ENCODE measurements at places on chromosomes 5 and 9. TPM values are rescaled to one million over a fixed set of nuclear protein-coding genes. Genes with fewer than 3 reads are reported as not detected.

Gene FOXD4L6
- not detected for total RNA-seq

Gene TIMD4
- total RNA-seq = not detected

DNA sequence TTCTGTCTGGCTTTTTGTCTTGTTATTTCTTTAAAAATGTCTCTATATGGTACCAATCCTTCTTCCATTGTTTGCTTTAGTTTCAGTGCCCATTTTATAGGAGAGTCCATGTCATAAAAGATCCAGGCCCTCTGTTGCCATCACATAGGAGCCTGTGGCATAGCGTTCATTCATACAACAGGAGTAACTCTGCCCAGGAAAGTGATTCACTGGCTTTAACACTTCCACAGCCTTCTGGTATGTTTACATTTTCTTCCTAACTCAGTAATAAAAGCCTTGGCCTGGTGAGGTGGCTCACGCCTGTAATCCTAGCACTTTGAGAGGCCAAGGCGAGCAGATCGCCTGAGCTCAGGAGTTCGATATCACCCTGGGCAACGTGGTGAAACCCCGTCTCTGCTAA is 519.3 kb upstream of the PTGER4 start:
- DNase-seq = no peak

- DNase-seq = no peak
Measured at GRCh38 chr9:19700699-19701098, 88.1 kb downstream of the SLC24A2 start.

DNA sequence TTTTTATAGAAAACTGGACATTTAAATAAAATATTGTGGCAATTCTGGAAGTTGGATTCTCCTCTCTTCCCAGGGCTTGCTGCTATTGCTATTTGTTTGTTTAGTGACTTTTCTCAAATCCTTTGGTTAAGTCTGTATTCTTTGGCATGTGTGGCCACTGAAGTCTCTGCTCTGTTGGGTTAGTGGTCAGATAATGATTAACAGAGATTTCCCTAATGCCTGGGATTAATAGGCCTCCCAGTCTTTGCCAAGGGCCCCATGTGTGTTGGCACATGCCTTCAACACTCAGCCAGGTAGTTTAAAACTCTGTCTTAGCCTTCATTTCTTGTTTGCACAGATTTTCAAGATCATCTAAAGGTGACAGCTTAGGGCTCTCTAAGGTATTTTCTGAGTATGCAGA is 92.8 kb upstream of the EPB41L4A start:
- DNase-seq = no peak

- no peak for DNase-seq
Measured at GRCh38 chr5:179170606-179171005, 110.4 kb downstream of the ZNF354C start.

DNA sequence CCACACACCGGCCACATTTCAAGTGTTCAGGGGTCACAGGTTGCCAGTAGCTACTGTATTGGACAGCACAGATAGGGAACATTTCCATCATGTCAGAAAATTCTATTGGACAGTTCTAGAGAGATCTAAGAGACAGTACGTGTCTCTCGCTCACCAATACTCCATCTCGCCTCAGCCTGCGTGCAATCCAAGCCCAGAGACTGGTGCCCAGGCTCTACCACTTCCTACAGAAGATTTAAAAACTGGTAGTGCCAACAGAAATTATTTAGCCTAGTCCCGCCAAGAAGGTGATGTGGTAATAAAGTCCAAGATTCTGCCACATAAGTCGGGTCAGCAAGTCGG is 390 bp upstream of the SNX2 start:
- no peak for DNase-seq

GRCh38 chr5:88244686-88245085 is 24.0 kb downstream of the TMEM161B start:
- DNase-seq = no peak

DNA sequence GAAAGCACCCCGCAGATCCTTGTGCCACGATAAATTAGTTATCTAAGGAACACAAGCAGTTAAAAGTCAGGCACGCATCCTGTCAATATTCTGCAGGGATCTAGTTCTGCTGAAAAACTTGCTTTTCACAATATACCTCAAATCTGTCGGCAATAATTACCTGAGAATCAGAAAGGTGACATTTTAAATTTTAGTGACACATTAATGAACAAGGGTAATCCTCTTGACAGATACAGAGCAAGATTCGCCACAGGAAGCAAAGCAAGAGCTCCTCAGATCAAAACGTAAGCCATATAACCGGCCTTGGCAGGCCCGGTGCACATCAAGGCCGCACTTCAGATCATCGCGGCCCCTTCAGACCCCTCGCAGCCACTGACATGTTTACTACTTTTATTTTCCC is 185.7 kb downstream of the ATPSCKMT start:
- DNase-seq = no peak

GRCh38 chr5:123176224-123176937 is 87.3 kb downstream of the PRDM6 start:
- no peak for DNase-seq

Gene GKAP1
- total RNA-seq = 38.3 TPM

DNA sequence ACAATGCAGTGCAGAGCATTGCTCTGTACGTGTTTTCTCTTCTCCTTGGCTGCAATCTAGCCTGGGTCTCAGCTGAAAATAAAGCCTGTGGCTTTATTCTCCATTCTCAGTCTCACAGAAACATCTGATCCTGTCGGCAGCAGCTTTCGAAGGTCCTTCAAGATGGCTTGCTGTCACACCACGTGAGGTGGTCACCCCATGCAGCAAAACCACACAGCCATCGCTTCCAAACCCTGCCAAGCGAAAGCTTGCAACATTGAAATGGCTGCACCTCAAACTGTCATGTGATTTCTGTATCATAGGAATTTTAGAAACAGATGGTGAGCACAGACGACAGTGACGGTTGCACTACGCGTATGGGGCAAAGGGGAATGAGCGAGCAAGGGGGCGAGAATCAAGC is 98.5 kb upstream of the SMARCA2 start:
- no peak for DNase-seq

Gene TRPM3
- 0.16 TPM for total RNA-seq

DNA sequence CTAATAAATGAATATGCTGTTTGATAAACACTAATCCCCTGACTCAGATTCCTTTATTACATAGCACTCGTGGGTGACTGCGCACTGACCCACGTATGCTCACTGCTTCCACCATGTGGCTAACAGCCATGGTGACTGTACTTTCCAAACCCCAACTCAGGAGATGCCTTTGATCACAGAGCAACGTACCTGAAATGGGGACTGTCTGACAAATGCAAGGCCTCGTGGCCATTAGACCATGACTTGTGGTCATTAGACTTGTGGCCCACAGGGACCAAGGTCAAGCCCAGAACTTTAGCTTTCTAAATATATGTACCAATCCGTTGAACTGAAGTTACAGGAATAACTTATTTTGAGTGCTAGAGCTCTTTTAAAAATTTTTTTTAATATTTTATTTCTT is 46.6 kb downstream of the CYFIP2 start:
- DNase-seq = no peak

- no peak for DNase-seq
Measured at GRCh38 chr9:90778746-90779145, 22.9 kb upstream of the SYK start.

GRCh38 chr5:139961435-139962157 is 81.5 kb downstream of the NRG2 start:
- DNase-seq = no peak
